Caki2 (cell line): ENCODE measurements at places on chromosomes 16 and 17.

DNA sequence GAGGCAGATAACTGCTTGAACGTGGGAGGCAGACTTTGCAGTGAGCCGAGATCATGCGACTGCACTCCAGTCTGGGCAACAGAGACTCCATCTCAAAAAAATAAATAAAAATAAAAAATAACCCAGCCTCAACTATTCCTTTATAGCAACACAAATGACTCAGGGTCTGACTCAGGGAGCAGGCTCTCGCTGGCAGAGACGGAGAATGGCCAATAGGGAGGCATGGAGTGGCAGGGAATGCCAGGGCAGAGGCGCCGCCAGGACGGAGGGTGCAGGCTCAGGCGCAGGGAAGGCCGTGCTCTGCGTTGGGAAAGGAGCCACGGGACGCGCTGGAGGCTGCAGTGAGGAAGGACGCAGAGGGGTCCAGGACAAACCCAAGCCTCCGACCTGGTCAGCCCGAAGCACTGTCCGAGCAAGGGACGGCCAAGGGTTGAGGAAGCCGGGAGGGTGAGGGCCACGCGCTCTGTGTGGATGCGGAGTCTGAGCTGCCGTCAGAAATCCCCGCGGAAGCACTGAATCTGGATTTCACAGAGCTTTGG lies 40.3 kb downstream of the PKD1 start:
- DNase-seq, result peak; percentile 86

GRCh38 chr17:82374626-82375331 lies 3.2 kb downstream of the UTS2R start:
- no peak for DNase-seq

GRCh38 chr16:31149332-31149731 lies 534 bp downstream of the PRSS36 start:
- no peak for DNase-seq

DNA sequence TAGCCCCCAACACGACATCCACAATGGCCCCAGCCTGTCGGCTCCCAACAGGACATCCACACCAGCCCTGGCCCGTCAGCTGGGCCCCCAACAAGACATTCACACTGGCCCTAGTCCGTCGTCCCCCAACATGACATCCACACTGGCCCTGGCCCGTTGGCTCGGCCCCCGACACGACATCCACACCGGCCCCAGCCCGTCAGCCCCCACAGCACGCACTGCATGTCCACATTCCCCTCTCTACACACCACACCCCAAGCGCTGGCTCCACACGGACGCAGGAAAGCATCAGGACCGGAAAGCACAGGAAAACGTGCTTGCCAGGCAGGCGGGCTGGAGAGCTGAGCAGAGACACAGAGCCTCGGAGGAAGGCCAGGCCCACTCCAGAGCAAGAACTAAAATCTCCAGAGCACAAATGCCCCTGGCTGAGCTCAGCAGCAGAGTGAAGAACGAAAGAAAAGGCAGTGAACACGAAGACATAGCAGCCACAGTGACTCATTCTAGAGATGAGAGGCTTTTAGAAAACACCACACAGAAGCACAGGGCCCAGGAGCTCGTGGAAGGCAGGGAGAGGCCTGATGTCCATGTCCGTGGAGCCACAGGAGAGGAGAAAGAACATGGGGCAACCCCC lies 50.6 kb downstream of the LMF1 start:
- no peak for DNase-seq

GRCh38 chr17:31254654-31255053 lies 42.4 kb downstream of the OMG start:
- DNase-seq, result no peak
